DMS79 (cell line): ENCODE measurements at places on chromosomes 2 and 18.

DNA sequence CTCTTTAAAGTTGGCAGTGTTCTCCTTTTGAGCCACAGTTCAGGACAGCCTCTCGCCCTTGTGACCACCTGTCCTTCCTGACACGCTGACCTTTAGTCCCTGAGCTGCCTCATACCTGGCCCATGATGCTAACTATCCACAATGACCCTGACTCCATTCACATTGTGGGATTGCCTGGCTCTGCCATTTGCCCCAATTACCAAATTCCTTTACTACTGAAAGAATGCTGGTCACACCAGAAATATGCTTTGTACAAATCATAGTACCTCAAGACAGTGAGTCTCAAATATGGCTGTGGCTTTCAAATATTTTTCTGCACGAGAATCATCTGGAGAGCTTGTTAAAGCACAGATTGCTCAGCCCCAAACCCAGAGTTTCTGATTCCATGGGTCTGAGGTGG lies 54.2 kb downstream of the LTBP1 start:
- no peak for DNase-seq

- DNase-seq, result no peak
These were observed 74.1 kb downstream of the SCG2 start for GRCh38 chr2:223528036-223528435.

DNA sequence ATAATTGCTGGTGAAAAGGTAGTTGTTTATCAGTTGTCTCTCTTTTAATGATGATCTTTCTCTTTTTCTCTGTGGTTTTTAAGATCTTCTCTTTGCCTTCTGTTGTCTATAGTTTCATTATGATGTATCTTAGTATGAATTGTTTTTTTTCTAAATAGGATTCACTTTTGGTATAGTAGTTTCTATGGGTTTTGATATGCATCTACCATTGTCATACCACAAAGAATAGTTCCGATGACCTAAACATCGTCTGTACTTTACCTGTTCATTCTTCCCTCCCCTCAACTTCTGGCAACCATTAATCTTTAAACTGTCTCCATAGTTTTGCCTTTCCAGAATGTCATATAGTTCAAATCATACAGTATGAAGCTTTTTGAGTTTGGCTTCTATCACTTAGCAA lies 19.6 kb downstream of the RDH14 start:
- DNase-seq, result no peak

DNA sequence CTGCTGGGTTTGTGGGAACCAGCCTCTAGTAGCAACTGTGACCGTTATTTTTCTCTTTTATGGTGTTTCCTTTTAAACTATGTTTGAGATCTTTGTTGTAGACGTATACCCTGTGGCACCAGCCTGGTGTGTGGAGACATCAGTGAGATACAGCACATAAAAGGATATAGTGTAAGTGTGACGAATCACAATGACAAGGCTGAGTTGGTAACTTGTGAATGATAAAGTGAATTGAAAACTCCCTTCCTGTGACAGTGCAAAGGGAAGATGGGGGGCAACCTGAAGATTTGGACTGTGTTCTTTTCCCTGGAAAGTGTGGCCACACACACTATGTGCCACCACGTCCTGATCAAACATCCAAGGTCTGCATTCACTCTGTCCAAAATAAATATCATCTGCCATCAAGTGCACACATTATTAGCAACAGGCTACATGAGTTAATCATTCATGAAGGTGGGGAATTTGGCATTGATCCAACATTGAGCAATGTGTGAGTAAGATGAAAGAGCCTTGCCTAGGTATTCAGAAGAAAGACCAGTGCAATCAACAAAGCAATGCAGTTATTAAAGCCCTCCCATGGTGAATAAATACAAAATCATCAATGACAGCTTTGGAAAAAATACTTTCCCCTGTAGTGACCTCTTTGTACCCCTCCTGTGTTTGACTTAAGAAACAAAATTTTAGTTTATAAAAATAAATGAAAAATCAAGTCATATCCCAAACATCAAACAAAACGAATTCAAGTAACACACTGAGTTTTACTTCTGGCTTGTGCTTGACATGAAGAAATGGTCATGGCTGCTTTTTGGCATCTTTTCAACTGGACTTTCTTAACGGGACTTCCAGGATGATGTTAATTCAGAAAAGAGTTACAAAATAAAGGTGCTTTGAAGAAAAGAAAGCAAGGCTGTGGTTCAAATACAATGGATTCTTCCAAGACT lies 1280.5 kb upstream of the ZEB2 start:
- DNase-seq, result no peak

DNA sequence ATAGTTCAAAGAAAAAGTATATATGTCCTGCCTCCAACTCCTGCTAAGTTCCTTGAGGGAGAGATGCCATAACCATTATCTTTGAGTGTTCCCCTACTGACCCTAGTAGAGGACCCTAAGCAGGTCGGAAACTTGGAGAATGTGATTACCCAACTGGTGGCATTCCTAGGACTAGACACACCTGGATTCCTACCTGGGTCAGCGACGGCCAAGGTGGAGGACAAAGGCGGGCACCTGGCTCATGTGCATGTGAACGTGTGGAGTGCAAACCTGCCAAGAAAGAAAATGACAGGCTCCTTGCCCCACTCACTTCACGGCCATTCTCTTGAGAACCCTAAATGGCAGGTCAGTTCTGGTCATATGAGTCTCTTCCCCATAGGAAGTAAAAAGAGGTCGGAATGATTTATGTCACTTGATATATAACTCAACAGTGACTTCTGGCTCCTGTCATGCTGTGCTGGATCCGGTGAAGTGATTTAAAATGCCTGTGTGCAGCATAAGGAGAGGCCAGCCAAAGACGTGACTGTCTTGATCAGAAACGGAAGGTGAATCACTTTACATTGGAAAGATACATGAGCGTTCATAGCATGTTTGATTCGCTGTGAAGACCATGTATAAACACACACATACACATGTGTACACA lies 371.6 kb downstream of the EIPR1 start:
- no peak for DNase-seq

DNA sequence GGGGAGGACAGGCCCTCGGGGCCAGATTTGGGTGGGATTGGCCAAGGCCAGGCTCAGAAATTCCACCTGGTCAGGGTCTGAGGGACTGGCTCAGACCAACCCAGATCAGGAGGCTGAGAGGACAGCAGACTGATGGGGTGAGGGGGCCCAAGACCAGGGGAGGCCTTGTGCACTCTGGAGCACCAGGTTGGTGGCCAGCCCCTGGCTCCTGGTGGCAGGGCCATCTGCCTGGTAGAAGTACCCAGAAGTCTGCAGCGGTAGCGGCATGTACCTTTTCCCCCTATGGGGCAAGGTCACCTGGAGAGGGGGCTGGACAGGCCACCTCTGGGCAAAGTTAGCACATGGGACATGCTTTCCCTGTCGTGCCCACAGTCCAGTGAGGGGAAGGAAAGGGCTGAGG lies 21.2 kb upstream of the ODC1 start:
- no peak for DNase-seq
